NK-92 treated with Interleukin-12 subunit alpha and Interleukin-12 subunit beta, amount 100 ng/mL, for 24 hours (cell line): ENCODE measurements at places on chromosomes 1 and 21.

DNA sequence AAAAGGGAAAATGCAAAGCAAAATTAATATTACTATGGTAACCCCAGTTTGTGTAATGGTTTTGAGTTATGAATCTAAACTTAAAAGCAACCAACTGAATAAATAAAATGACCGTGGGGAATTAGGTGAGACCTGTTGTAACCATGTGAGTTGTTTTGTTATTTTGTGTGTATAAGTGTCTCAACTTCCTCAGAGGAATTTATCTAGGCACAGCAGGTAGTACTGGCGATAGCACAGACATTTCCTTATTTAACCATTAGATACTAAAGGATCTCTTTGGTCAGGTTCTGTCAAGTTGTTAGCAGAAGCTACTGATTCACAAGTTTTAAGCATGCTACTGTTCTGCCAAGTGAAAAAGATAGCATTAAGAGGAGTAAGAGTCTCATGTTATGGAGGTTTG, 39.3 kb upstream of the LRRC7 start:
- DNase-seq: no peak

GRCh38 chr1:59674595-59674994, 140.2 kb upstream of the HOOK1 start:
- DNase-seq: no peak

GRCh38 chr1:42439940-42440339, 15.9 kb downstream of the ZMYND12 start:
- no peak for DNase-seq

DNA sequence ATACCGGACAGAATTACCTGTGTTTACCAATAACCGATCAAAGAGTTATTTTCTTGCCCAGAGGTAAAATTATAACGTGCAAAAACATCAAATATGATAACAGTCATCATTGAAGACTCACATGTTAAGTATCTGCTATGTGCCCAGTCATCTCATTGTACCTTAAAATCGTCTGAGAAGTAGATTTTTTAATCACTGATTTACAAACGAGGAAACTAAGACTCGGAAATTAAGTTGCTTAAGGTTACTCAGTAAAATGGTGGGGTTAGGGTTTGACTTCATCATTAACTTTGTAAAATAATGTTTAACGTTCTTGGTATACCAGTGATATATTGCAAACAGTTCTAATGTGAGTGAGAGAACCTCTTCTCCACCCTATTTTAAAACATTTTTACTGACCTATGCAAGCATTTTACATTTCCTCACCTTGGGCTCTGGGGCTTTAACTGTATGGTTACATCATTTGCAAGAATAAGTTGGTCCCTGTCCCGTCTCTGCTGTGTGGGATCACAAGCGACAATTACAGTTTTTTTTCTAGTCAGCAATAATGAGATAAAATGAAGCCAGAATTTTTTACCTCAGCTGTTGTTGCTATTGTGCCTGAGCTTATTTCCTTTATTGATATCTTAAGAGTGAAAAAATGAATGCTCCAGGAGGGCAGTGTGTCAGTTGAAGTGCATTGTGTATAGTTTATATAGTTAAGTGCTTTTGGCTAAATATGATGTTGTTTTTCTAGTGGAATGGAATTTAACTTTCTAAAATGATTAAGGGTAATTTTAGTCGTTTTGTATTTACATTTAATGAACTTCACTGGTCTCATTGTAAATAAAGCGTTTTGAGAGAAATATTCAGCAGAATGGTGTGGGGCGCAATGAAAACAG, 2.7 kb downstream of the RPRD2 start:
- no peak for DNase-seq

DNA sequence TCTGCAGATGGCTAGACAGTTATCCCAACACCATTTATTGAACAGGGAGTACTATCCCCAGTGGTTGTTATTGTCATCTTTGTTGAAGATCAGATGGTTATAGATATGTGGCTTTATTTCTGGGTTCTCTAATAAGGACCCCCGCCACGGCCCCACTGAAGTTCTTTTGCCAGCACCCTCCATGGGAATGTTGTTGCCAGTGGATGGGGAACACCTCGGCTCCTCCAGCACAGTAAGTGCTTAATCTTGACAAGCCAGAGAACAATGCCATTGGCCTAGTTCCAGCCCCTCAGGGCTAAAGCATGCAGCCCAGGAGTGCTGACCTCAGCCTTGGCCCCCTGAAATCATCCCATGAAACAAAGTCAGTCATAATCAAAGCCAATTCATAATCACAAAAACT, 337.6 kb downstream of the AGBL4 start:
- DNase-seq: no peak

- DNase-seq: peak; percentile 83
Observed at GRCh38 chr21:33975548-33976081, 60.0 kb upstream of the ATP5PO start.

DNA sequence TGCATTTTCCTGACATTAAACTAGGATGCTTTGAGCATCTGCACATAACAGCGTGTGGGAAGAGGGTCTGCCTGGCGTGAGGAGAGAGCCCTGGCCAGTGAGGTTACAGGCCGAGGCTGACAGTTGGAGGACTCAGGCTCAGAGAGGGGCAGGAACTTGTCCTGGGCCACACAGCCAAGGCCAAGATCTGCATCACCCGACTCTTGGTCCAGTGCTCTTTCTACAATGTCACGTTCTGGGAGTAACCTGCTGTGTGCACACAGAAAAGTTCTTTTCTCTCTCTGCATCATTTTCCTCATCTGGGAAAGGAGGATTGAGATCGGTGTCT, 42.8 kb upstream of the RUNX3 start:
- no peak for DNase-seq

- DNase-seq: no peak
Observed at GRCh38 chr1:192807211-192808162, 1.4 kb upstream of the RGS2 start.
